ENCODE measurements at places on chromosomes 11 and 22.
A peak's percentile ranks its signal among the peaks of the same experiment; 100 is the strongest.

DNA sequence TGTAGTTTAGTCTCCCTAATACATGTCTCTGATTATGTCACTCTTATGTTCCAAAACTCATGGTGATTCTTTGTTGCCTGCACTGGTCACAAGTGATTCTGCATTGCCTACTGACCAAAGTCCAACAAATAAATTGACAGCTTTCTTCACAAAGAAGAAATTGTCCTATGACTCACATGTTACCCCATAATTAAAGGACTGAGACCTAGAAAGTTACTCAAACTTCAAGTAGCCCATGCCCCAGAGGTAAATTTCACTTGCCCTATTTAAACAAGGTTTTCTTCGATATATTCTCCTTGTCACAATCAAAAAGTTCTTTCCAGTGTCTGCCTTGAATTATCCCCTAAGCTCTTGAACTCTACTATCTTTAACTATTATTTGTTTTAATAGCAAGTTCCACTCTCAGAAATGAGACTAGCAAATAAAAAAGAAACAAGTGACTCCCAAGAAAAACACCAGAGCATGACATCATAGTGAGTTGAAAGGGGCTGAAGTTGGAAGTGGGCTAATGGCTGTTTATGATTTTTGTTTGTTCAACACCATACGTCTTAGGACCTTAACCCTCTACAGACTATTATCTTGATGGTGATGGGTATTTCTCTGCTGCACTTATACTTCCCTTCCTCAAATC, 94.5 kb upstream of the BLID start:
- DNase-seq, result no peak

DNA sequence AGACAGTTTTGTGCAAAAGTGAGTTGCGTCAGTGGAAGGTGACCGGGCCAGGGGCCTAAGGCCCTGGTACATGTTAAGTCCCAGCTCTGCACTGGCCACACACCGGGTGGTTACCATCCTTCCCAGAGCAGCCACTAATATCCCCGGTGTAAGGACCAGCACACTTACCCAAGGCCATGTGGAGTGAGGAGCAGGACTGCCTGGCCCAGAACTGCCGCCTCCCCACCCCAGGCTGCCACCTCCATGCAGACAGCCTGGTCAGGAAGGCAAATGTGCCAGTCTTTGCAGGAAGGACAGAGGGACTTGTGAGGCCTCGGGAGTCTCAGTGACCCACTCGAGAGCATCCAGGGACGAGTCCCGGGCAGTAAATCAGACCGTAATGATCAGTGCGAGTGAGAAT, 102.9 kb downstream of the MORC2 start:
- no peak for DNase-seq

DNA sequence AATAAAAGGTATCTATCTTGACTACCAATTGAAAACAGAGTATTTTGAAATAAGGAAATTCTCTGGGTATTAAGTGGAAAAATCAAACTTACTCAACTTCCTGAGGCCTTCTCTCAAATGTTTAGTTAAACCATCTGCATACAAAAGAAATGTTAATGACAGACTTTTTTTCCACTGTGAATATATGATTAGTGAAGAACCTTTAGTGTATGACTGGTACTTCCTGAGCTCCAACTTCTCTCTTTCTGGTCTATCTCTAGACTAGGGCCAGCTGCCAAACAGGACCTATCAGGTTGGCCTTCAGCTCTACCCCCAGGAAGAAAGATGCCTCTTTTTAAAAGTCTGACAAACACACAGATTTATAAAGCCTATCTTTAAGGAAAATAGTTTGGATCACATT, 68.8 kb upstream of the SCUBE2 start:
- DNase-seq, result no peak

DNA sequence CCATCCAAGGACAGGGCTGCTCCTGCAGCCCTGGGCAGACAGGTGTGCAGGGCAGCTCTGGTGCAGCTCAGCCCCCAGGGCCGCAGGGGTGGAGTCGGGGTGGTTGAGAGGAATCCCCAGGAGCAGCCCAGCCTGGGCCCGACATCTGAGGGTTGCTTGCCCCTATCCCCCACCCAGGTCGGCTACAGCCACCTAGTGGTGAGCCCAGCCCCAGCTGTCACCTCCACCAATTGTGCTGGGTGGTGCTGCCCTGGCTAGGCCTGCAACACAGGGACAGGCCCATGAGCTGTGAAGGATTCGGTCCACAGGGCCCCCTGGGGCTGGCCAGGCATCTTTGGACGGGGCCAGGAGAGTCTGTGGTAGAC, 29.6 kb downstream of the RTN4R start:
- DNase-seq, result peak; percentile 75

DNA sequence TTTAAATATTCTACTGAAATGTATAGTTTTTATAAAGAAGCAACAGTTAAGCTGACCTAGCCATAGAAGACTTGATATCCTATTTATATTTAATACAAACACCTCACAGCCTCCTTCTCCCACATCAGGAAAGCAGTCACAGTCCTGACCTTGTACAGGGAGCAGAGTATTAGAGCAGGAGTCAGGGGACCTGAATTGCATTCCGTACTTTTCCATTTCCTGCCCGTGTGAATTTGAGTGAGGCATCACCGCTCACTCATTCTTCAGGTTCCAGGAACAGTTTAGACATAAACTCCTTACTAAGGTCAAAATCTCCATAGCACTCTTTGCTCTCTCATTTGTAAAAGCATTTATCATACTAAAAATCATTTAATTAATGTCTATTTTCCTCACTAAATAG, 482.5 kb upstream of the FAT3 start:
- no peak for DNase-seq

GRCh38 chr11:8222820-8223512, 40.7 kb downstream of the LMO1 start:
- DNase-seq, result peak; percentile 81

DNA sequence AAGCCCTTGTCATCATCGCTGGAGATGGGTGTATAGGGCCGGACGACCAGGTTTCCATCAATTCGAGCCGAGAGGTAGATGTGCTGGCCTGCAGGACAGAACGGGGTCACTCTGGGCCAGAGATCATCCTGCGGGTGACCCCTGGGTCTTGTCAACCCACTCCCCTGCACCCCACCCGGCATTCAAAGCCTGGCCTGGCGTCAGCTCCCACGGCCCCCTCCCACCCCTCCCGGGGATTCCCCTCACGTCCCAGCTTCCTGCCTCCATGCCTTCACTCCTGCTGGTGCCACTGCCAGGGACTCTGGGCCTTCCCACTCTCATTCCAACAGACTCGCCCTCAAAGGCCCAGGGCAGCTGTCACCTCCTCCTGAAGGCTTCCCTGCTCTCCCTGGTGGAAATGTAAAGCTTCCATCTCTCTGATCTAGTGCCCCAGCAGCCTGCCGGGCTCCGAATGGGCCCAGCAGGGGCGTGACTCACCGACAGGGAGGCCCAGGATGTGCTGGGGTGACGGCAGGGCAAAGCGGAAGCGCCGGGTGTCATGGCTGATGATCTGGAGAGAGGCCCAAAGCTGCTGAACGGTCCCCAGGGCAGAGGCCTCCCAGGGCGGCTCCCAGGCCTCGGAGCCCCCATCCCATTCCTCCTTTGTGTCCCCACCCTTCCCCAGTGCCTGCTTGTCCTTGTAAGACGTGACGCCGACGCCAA, 9.3 kb downstream of the ATP5MGL start:
- no peak for DNase-seq

- DNase-seq, result no peak
Measured at GRCh38 chr11:62706850-62707247, 375 bp downstream of the BSCL2 start.

DNA sequence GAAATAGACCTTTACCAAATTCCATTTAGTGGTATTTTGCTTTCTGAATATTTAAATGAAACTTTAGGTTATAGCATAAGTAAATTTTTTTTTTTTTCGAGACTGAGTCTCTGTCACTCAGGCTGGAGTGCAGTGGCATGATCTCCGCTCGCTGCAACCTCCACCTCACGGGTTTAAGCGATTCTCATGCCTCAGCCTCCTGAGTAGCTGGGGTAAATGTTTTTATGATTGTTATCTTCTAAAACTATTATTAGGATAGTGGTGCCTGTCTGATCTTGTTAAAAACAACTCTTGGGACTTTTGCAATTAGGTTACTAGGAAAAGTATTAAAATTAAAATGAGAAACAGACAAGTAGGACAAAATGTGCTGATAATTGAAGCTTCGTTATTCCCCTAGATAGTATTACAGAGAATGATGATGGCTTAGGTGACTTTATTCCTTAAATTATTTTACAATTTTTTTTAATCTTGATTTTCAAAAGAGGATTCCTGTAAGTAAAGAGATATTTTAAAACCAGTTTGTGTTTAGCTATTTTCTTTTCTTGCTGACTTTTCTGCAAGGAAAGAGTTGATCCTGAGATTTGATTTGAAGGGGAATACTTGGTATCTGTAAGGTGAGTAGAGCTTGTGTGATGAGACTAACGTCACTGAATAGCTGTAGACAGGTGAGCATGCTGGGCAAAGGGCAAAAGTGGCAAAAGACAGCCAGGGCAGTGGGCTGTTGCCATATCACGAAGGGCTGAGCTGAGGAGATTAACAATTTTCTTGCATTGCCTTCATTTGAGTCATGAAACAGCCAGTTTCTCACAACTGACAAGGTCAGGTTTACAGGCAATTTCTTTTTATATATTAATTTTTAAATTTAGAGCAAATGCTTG, 20.8 kb downstream of the CRKL start:
- no peak for DNase-seq

DNA sequence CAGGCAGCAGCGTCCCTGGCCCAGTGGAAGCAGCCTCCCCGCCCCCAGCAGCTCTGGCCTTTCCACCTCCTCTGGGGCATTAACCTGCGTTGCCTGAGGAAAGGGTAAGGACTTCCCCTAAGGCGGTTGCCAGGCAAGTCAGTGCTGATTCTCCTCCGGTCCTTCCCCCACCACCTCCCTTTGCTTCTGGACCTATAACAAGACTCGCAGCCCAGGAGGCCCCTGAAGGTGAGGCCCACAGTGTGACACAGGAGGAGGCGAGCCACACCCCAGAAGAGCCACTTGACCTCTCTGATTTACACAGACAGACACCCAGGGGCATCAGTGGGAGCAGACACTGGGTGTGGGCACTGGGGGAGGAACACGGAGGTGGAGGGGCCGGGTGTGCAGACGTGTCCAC, 35.4 kb downstream of the ASCL2 start:
- DNase-seq, result no peak

- DNase-seq, result no peak
Measured at GRCh38 chr11:9643751-9644150, 20.1 kb upstream of the SWAP70 start.

DNA sequence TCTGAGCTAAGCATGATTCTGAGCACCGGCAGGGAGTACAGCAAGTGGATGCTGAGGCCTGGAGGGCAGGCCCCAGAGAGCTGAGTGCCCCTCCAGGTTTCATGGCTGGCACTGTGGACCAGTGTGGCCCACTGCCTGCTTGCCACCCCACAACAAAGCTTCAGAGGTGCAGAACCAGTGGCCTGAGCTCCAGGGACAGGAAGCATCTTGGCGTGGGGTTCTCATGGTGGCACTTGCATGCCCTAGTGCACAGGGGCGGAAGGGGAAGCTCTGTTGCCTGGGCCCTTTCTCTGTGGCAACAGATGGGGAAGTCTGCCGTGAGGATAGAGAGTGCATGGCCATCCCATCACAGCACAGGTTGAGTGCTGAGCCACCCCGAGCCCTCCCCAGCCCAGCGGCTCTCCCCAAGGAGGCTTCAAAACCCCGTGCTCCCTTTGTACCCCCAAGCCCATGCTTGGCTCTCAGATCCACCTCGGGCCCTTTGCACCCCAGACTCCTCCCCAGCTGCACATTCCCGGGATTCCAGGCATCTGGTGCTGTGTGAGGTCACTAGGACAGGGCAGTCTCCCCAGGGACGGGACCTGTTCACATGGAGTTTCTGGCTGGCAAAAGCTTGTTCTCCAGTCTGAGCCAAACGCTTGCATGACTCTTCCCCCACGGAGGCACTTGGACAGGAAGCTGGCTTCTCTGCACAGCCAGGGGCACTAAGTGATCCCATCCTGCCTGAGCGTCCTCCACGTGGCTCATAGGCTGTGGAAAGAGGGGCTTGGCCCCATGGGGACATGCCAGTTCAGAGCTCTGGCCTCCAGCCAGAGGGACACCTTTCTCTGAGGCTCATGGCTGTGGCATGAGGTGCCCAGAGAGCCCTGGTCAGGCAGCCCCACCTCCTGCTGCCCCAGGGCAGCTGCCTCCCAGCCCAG, 4.2 kb downstream of the SLC25A1 start:
- DNase-seq, result no peak

- DNase-seq, result no peak
Measured at GRCh38 chr11:41018224-41018623, 441.2 kb downstream of the LRRC4C start.

DNA sequence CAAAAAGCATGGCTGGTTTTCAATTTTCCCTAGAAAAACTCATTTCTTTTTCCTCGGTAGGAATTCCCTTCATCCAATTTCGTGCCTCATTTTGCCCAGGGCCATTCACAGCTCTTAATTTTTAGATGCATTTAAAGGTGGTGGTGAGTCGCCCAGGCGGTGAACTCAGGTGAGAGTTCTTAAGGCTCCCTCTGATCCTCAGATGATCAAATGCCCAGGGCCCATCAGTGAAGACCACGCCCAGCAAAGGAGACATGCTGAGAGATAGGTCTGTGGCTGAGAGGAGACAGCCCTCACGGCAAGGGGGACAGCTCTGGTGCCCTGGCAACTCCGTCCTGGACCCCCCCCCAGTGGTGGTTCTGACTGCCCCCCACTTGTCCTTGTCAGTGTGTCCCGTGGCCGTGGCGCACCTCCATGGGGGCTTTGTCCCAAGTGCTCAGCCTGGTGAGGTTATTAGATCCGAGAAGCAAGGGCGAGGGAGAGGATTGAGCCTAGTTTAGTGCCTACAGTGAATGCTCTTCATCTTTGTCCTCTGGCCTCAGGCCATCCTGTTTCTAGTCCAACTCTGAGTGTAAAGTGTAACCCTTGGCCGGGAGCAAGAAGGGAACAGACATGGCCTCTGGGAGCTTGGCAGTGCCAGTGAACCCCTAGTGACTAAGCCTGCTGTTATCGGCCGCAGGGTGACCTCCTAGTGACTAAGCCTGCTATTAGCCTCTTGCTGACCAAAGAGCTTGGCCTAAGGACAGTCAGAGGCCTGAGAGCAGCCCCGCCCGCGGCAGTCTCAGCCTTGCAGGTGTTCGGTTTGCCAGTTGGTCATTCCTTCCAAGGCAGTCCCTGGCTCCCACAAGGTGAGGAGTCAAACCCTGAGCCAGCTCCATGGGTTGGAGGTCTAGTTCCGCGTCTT, 83.5 kb downstream of the CTTN start:
- DNase-seq, result no peak

- no peak for DNase-seq
Measured at GRCh38 chr11:77672264-77672663, 34.7 kb upstream of the CLNS1A start.

- DNase-seq, result no peak
Measured at GRCh38 chr11:111305162-111305802, 6.9 kb downstream of the POU2AF3 start.

DNA sequence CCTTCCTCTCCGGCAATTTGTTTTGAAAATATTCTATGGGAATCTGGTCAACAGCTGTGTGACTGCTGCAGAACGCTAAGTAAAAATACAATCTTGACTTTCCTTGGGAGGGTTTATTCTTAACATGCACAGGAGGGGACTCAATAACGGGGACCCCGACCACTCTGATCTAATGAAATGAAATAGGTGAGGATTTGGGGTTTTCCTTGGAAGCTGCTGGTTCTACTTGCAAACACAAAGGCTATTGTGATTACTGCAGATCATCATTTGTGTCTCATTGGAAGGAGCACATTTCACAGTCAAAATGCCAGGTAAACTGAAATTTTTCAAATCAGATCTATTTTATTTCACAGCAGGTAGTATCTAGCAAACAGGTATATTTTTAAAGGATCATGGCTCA, 366.1 kb downstream of the SHANK2 start:
- no peak for DNase-seq

- DNase-seq, result no peak
Measured at GRCh38 chr11:64627371-64627770, 36.4 kb downstream of the SLC22A12 start.

GRCh38 chr22:23156286-23156685, 11.0 kb downstream of the RAB36 start:
- DNase-seq, result no peak

All from OCI-M1 (cell line).